Left ventricle myocardium superior (tissue), 1 donor: ENCODE measurements at places on chromosomes 6 and 20.

DNA sequence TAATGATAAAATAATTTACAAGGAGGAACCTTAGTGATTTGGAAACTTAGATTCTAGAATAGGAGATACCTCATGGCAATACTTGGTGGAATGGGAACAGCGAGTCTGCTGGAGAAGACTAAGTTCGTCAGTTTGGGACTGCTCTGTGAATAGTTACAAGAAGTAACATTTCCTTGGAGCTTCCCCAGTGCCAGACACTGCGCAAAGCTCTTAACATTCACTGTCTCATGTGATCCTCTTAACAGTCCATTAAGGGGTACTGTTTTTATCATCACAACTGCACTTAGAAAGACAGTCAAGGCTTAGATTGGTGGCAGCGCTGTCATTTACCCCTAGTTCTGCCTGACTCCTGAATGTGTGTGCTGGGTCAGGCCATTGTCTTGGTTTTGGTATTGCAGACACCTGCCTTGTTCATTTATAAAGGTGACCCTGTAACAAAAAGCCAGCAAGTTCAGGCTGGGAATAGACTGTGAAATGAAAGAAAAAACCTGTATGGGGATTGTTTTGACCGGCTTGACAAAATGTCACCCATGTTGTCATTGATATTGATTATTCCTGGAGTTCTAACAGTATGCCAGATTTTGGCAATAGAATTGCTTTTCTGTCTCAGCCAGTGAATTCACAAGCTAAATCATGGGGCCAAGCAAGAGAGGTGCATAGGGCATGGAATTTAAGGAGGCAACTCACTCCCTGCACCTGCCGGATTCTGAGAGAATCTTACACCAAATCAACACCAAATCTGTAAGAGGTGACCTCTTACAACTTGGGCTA lies 118.4 kb downstream of the SASH1 start:
- DNase-seq = no peak

DNA sequence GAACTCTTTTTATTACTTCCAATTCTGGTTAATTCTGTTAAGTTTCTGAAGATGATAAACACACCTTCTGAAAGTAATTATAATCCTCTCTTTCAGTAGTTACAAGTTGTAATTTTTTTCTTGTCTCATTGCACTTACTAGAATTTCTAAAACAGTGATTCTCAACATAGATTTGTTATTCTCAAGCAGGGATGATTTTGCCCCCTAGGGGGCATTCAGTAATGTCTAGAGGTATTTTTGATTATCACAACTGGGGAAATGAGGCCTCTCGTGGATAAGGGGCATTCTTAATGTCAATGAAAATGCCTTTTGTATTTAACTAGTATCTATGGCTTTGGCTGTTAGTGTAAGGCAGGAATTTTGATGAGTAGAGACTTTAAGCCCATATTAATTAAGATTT lies 39.4 kb upstream of the MAFB start:
- DNase-seq = no peak

DNA sequence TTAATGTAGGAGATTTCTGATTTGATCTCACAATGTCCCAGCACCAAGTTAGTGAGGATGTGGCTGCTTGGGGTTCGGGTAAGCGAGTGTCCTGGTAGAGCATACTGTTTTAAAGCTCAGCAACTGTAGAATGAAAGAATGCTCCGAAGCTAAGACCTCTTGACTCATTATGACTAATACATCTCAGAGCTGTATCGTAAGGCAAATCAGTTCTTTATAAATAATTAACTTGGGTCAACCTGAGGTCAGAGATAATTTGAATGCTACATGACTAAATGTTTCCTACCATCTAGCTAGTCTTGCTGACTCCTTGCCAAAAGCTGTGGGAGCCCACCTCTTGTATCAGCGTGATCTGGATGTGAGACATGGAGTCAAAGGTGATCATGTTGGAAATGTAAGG lies 128.8 kb upstream of the PDE7B start:
- no peak for DNase-seq

DNA sequence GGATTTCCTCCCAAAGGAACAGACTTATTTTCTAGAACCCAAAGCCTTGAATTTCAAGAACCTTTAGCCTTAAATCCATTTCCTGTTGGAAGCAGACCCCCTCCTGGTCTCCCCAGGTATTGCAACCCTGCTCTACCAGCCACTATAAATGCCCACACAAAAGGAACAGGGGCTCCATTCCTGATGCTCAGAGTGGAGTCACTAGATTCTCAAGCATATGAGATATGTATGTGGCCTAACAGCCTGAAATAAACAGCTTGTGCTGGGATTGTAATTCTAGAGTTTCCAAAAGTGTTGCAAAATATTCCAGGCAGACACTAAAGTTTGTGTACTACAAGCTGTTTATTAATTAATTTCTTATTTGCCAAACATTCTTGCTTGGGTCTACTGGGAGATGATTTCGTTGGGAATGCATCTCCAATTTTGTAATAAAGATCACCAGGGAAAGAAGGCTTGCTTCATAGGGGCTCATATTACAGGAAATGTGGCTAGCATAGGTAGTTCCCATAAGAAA lies 44.8 kb downstream of the RIPOR3 start:
- DNase-seq = no peak

DNA sequence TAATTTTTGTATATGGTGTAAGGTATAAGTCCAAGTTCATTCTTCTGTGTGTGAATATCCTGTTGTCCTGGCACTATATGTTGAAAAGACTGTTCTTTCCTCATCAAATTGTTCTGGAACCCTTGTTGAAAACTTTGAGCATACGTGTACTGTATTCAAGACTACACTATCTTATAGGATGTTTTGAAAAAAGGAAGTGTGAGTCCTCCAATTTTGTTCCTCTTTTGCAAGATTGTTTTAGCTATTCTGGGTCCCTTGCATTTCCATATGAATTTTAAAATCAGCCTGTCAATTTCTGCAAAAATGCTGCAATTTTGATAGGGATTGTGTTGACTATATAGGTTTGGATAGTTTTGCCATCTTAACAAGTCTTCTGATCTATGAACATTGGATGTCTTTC lies 195.2 kb downstream of the BACH2 start:
- DNase-seq = no peak

DNA sequence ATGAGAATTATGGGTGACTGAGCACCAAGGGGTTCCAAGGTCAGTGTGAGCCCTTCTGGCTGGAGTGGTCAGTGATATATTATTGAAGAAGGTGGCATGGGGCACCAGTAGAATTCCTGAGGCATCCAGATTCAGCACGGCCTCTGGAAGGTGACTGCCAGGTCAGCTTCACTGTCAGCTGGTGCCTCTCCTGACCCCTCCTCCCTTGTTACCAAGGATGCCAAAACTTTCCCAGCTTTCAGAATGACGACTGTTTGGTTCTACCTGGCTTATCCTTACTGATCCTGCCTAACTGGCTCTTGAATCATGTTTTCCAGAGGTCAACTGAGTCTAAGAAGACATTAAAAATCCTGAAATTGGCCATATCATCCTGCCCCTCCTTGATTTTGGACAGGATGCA lies 189.2 kb upstream of the AGPAT4 start:
- DNase-seq = no peak

DNA sequence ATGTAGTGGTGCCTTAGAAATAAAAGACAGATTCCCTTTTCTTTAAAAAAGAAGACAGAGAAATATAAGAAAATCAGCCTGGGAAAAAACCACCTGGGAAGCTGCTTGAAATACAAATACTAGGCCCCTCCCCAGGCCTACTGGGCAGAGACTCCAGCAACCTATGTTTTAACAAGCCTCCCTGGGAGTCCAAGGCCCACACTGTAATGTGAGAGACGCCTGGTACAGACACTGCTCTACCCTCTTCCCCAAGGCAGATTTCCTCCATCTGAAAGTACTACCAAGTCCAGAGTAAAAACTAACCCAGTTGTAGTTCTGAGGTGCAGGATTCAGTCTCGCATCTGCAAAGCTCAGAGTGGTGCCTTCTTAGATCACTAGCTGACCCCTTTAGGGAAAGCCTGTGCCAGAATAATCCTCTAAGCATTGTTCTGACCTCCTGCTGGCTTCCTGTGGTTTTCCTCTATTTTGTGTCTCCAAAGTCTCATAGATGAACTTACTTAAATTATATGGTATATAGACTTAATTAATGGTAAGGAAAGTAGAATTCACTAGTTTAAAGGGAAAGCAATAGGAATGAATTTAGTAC lies 270.2 kb upstream of the SLC35B3 start:
- no peak for DNase-seq

- peak; percentile 56 for DNase-seq
Observed at GRCh38 chr6:51959744-51960383, 127.5 kb downstream of the PKHD1 start.

DNA sequence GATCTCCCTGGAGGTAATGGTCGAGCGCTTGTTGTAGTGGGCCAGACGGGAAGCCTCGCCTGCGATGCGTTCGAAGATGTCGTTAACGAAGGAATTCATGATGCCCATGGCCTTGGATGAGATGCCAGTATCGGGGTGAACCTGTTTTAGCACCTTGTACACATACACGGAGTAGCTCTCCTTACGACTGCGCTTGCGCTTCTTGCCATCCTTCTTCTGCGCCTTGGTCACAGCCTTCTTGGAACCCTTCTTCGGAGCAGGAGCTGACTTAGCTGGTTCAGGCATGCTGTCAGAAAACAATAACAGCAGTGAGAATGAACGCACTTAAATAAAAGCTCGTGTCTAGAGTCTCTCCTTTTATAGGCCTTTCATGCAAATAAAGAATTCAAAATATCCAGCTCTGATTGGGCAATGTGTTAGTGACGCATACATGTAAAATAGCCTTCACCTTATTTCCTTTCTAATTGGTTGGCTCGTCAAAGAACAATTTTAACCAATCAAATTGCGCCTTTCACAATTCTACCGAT lies 129.2 kb downstream of the HFE start:
- peak; percentile 58 for DNase-seq

DNA sequence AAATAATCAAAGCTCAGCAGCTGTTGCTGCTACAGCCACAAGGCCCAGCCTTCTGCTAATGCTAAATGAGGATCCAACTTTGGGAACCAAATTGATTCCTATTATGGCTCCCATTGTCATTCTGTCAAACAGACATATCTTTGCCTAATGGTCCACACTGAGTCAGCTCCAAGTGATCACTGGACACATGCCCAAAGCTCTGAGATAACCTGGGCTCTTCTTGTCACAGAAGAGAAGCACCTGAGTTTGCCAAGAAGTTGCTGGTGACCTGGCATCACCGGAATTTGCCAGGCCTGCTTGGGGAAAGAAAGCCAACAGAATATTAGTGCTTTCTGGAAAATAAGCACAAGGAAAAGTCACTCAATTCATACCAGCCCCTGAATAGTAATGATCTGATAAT lies 5.8 kb downstream of the TNFRSF21 start:
- DNase-seq = no peak

DNA sequence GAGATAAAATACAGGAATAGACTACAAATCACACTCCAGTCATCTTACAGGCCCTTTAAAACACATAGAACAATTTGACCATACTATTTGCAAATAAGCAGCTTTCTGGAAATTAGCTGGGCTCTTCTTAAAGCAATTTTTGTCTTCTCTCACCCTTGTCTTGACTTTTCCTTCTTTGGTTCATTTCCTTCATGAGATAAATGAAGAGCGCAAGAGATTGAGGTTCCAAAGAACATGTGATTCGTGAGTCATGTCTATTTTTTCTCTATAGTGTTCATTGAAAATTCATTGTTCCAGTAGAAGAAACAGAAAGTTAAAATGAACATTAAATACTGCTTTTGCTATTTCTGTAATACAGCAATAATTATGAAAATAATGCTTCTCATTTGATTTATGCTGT lies 33.9 kb downstream of the PRDM1 start:
- DNase-seq = no peak

DNA sequence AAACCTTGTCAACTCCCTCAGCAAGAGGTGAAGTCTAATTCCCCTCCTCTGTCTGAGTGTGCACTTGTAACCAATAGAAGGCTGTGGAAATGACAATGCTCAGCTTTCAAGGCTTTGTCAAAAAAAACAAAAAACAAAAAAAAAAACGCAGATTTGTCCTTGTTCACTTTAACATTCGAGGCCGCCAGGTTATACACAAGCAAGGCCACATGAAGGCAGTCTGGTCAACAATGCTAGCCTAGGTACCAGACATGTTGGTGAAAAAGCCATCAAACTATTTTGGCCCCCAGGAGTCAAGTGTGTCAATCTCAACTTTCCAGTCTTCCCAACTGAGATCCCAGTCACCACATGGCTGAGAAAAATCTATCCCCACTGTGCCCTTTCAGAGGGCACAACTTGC lies 92.3 kb downstream of the CDK19 start:
- no peak for DNase-seq

GRCh38 chr20:1489764-1490436 lies 1.3 kb downstream of the SIRPB2 start:
- DNase-seq = no peak

GRCh38 chr6:99099243-99099642 lies 151.5 kb upstream of the FBXL4 start:
- DNase-seq = no peak

DNA sequence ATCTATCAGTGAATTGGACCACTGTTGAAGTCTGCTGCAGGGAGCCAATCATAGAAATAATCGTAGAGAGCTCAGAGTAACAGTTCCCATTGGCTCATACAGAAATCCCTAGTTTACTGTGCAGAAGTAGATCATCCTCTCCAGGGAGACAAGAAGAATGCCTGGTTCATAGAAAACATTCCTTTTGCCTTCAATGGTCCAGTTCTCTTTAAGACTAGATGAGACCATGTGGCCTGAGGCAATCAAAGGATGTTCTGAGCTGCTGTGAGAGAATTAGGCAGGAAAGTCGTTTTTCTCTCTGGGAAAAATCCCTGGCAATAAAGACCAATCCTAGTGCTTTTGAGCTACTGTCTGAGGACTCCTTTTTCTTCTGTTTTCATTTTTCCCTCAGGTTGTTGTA lies 208.4 kb downstream of the CENPW start:
- DNase-seq = no peak

DNA sequence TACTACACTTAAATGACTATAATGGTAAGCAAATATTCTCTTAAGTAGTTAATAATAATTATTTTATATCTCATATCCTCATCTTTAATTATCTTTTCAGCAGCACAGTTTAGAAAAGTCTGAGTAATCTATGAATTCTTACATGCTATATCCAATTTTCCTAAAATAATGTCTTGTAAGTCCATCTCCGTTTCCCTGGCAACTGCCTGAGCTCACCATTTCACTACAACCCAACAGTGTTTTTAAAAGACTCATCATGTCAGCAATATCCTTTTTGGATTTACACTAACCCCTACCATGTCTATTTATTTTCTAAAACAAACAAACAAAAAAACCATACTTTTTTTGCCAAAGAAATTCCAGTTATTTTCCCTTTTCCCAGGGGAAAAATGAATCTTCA lies 859.6 kb downstream of the EYS start:
- DNase-seq = no peak

- DNase-seq = no peak
Observed at GRCh38 chr20:37358366-37359150, 12.6 kb downstream of the SRC start.

- no peak for DNase-seq
Observed at GRCh38 chr6:23696992-23697391, 429.0 kb upstream of the NRSN1 start.

GRCh38 chr20:18913701-18914100 lies 100.1 kb downstream of the SCP2D1 start:
- no peak for DNase-seq
